ENCODE measurements at places on chromosomes 3 and 15.

- no peak for DNase-seq
Observed at GRCh38 chr3:36380221-36381031, at the start of gene STAC. STAC (plus strand) TSS chr3:36380504; CDS start chr3:36380644, 140 bp downstream.

GRCh38 chr15:66937588-66937987, 127.8 kb upstream of the SMAD3 start:
- no peak for DNase-seq

GRCh38 chr3:159102001-159102400, 300.1 kb downstream of the MFSD1 start:
- no peak for DNase-seq

GRCh38 chr3:121624147-121624899, 31.1 kb downstream of the FBXO40 start:
- no peak for DNase-seq

GRCh38 chr3:128078322-128078721, 26.1 kb downstream of the SEC61A1 start:
- DNase-seq: no peak

GRCh38 chr3:121737644-121738043, 11.9 kb downstream of the GOLGB1 start:
- DNase-seq: no peak

- DNase-seq: no peak
Observed at GRCh38 chr3:51962854-51963530, 4.3 kb downstream of the PCBP4 start.

DNA sequence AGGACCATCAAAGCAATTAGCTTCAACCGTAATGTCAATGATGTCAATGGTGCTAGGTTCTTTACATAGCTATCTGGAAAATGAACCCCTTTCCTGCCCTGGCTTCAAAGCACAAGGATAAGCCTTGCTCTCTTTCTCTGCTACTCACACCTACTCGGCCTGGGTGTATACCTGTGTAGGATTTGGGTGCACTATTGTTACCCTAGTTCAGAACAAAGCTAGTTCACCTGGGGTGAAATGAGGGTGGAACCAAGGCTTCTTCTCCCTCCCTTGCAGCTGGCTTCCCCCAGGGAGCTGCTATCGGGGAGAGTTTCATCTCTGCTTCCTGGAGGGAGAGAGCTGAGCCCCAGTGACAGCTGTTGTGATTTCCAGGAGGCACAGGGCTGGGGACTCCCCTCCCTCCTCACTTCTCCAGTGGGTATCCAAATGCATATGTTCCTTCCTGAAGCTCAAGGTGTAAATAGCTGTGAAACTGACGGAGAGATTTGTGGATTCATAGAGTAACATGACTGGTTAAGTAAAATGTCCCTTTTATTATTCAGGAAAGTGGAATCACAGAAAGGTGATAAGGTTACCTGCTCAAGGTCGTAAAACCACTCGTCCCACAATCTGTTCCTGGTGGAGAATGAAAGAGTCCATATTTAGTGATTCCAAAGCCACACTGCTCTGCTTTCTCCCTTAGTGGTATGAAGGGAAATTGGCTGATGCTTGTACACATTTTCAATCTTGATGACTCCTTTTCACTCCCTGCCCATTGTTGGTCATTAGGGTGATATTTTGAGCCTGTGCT, 11.8 kb upstream of the C3orf70 start:
- DNase-seq: no peak

- DNase-seq: no peak
Observed at GRCh38 chr3:176971613-176972174, 225.6 kb downstream of the TBL1XR1 start.

DNA sequence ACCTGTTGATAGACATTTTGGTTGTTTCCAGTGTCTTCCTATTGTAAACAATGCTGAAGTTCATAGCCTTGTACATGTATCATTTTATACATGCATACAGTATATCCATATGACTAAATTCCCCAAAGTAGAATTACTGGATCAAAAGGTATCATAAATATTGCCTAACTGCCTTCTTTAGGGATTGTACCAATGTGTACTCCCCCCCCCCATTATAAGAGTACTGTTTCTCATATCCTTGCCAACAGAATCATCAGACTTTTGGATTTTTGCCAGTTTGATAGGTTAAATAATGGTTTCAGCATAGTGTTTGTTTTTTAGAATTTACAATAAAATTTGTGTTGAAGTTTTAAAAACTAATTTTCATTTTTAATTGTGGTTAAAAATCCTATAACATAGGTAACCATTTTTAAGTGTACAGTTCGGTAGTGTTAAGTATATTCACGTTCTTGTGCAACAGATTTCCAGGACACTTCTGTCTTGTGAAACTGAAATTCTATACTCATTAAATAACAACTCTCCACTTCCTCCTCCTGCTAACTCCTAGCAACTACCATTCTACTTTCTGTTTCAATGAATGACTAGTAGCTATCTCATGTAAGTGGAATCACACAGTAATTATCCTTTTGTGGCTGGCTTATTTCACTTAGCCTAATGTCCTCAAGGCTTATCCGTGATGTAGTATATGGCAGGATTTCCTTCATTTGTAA, 30.8 kb upstream of the MAP3K13 start:
- DNase-seq: no peak

DNA sequence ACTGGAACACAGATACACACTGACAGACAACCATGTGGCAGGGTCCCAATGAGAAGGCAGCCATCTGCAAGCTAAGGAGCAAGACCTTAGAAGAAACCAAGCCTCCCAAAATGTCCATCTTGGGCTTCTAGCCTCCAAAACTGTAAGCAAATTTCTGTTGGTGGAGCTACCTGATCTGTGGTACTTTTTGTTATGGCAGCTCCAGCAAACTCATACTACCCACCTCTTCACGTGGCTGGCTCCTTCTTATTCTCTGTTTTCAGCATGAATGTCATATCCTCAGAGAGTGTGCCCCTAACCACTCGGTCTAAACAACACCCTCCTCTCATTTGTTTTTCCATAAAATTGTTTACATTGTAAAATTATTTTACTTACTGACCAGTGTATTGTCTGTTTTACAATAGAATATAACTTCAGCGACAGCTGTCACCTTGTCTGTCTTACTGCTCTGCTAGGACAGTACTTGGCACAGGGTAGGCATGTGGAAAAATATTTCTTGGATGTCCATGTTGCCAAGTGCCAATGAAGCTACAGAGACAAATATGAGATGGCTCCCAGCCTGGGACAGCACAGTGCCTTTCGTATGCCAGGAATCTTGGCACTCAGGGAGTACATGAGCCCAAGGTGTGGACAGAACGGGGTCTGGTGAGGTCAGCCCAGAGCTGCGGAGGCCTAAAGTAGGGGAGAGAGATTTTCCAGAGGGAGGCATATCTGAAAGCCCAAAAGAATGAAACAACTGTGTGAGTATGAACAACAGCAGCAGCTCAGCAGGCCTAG, 17.4 kb upstream of the SLC25A36 start:
- DNase-seq: no peak

GRCh38 chr3:57179580-57180410, 14.6 kb upstream of the IL17RD start:
- no peak for DNase-seq

DNA sequence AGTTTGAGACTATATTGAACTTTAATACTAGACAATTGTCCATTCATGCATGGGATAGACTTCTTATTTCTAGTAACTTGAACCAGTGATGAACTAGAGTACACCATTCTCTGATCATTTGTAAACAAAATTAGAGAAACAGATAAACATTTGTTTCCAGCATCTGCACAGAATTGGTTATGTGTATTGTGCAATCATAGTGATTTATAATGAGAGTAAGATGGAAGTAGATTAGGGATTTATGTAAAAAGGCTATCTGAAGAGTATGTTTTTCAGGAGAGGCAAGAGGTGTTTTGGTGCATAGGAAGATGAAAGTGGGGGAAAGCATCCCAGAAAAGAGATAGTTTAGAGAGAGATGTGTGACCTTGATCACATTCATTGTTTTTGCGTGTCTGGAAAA, 695.0 kb downstream of the SQOR start:
- DNase-seq: no peak

- DNase-seq: no peak
Observed at GRCh38 chr15:94306700-94307650, 75.6 kb downstream of the MCTP2 start.

DNA sequence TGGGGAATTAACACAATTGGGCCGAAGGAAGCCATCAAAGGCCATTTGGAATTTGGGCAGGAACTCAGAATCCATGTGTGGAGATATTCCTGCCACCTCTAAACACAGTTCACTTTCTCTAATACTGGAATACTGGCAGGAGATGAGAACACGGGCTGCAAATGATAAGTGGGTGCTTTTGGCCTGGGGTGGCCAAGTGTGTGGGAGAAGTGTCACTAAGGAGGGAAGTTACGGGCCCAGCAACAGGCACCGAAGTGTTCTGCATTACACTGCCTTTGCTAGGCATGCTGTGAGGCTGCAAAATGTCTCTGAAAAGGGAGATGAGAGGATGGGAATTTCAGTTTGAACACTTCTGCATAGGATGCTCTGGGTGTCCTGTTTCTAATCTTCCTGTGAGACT, 89.4 kb upstream of the FEZF2 start:
- no peak for DNase-seq

GRCh38 chr3:187773233-187774184, 28.2 kb upstream of the BCL6 start:
- no peak for DNase-seq

DNA sequence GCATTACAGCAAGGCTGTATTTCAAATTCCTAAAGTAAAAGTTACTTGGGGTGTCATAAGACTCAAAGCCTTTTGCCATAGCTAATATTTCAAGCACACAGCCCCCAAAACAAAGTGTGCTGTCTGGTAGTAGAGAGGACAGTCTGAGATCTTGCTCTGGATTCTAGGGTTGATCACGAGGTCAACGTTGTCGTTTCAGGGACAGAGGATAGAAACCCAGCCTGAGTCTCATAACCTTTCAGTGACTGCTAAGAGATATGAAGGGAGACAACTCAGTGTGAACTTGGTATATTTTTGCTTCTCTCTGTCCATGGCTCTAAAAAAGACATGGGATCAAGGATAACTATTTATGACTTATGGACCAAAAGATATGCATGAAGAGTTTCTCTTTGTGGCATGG, 25.6 kb upstream of the MINDY4B start:
- DNase-seq: no peak

DNA sequence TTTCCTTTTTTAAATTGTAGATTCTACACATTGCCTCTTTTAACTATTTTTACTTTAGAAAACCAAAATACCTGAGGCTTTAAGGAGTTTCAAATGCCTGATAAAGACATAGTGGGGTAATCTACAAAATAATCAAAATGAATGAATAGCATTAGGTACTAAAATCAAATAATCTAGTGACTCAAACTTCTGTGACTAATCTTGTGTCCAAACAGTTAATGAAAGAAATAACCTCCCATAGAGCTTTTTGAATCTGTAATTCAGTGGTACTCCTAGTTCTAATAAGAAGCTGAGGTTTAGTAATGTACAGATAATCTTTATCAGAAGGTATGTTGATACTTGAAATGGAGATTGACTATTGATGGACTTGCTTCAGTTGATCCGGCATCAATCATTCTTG, 53.0 kb downstream of the DTWD1 start:
- no peak for DNase-seq

DNA sequence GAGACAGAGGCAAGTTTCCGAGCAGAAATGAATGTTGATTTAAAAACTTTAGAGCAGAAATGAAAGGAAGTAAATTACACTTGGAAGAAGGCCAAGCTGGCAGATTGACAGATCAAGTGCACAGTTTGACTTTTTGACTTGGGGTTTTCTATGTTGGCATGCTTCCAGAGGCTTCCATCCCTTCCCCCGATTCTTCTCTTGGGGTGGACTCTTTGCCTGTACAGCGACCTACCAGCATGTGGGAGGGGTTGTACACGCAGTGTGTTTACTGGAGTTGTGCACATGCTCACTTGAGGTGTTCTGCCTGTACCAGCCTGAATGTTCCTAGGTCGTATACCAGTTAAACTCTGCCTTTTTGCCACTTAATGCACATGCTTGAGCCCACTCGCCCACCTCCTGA, 701.5 kb upstream of the GBE1 start:
- no peak for DNase-seq

- DNase-seq: no peak
Observed at GRCh38 chr15:60761505-60761845, 282.5 kb upstream of the ICE2 start.

GRCh38 chr3:13069495-13069894, 3.7 kb downstream of the IQSEC1 start:
- DNase-seq: peak; percentile 19

DNA sequence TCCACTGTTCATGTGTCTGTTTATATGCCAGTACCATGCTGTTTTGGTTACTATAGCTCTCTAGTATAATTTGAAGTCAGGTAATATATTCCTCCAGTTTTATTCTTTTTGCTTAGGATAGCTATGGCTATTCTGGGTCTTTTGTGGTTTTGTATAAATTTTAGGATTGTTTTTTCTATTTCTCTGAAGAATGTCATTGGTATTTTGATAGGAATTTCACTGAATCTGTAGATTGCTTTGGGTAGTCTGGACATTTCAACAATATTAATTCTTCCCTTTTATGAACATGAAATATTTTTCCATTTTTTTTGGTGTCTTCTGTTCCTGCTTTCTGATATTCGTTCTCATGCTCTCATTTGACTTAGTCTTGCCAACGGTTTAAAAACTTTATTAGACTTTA, 39.6 kb downstream of the GREM1 start:
- no peak for DNase-seq

DNA sequence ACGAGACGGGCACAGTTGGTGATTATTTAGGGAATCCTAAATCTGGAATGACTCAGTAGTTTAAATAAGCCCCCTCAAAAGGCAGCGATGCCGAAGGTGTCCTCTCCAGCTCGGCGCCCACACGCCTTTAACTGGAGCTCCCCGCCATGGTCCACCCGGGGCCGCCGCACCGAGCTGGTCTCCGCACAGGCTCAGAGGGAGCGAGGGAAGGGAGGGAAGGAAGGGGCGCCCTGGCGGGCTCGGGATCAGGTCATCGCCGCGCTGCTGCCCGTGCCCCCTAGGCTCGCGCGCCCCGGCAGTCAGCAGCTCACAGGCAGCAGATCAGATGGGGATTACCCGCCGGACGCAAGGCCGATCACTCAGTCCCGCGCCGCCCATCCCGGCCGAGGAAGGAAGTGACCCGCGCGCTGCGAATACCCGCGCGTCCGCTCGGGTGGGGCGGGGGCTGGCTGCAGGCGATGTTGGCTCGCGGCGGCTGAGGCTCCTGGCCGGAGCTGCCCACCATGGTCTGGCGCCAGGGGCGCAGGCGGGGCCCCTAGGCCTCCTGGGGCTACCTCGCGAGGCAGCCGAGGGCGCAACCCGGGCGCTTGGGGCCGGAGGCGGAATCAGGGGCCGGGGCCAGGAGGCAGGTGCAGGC, 318.0 kb downstream of the FGF12 start:
- DNase-seq: no peak
